ENCODE measurements at places on chromosomes 3 and 15.
A peak's percentile ranks its signal among the peaks of the same experiment; 100 is the strongest.

DNA sequence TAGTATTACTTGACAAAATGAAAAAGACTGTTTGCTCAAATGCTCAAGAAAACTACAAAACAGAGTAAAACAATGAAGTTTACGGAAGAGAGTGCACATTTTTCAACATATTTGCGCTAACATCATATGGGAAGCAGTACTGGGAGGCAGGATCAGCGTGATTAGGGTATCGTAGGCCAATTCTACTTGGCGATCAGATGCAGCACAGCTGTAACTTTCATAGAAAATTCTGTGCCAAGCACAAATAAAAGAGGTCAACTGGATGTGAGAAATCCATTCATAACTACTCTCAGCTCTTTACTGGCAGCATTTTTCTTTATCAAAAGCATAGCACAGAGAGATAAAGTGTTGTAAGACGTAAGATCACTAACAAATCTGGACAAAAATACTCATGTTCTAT is 1196.3 kb upstream of the GBE1 start:
- no peak for DNase-seq

GRCh38 chr3:27666708-27667107 is 55.4 kb downstream of the EOMES start:
- DNase-seq: peak; percentile 73

GRCh38 chr3:157786211-157786610 is 283.0 kb upstream of the VEPH1 start:
- DNase-seq: no peak

GRCh38 chr3:98188545-98188944 is 22.0 kb downstream of the OR5H15 start:
- DNase-seq: no peak

GRCh38 chr3:123789160-123789559 is 95.0 kb downstream of the MYLK start:
- no peak for DNase-seq

DNA sequence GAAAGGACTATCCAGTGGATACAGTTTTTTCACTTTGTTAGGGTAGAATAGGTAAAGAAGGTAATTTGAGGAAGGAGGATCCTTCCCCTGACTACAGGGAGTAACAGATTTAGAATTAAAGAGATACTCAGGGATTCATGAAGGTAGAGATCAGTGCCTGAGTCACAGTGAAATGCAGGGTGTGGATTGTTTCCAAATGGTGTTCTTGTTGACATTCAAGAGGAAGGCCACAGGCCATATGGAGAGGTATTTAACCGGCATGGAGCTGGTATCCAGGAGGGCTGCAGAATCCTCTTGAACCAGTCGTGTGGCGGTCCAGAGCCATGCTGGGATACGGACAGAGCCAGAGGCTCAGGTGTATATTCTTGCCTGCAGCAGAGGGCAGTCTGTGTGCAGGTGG is 28.2 kb downstream of the GYG1 start:
- DNase-seq: no peak

DNA sequence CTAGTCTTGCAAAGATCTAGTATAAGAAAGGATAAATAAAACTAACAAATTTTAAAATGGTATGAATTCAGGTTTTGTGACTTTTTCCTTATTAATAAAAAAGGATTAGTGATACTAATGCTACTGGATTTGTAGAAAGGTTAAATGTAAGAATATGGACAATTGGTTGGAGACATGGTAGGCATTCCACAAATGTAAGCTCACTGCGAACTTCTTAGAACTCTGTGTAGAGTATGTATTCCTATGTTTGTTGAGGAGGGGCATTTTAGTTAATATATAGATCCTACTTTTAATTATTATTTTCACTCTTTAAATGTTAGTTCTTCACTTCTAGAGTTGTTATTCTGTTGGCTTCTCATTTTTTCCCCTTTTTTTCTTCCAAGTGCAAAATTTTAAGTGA is 414.3 kb downstream of the RBMS3 start:
- DNase-seq: no peak

- DNase-seq: no peak
Observed at GRCh38 chr3:127377801-127378655, 90.2 kb upstream of the PRR20G start.

GRCh38 chr3:43894176-43895049 is 203.7 kb downstream of the ABHD5 start:
- DNase-seq: no peak

DNA sequence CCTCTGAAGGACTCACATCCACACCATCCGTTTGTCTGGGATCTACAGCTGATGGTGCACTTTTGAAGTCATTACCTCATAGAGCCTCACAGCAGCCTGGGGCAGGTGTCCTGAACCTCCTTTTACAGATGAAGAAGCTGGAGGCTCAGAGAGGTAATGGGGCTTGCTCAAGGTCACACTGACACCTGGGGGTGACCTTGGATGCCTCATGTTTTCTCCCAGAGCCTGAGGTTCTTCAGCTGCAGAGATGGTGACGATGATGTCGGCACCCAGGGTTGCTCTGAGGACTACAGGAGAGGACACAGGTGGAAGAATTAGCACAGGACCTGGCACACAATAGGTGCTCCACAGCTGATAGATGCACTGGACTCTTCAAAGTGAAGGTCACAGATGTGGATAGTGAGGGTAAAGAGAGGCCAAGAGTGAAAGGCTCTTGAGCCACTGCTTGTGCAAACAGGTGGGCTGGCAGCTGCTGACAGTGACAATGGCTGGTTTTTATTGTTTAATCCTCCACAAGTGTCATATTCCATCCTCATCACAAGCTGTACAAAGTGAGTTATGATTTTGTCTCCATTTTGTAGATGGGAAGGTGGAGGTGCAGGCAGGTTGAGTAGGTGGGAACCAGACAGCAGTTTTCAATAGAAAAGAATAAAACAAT is 17.4 kb upstream of the ATP2B2 start:
- peak; percentile 4 for DNase-seq

- DNase-seq: no peak
Observed at GRCh38 chr15:94670438-94671034, 439.2 kb downstream of the MCTP2 start.

GRCh38 chr3:141305436-141305835 is 62.9 kb upstream of the ZBTB38 start:
- no peak for DNase-seq

DNA sequence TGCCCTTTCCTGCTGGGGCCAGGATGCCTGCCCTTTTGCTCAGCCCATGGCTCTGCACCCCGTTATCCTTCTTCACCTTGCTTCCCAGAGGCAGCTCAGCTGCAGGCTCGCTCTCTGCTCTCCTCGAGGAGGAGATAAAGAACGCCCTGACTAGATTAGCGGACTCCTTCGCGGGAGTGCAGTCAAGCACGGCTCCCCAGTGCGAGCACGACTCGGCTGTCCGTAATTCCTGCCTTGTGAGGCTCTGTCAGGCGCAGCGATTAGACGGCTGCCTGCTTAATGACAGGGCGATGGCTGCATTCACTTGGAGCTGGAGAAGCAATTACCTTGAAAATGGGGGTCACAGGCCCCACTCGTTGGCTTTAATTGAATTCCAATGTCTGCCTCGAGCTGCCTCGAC is 25.9 kb downstream of the TLE3 start:
- DNase-seq: no peak

DNA sequence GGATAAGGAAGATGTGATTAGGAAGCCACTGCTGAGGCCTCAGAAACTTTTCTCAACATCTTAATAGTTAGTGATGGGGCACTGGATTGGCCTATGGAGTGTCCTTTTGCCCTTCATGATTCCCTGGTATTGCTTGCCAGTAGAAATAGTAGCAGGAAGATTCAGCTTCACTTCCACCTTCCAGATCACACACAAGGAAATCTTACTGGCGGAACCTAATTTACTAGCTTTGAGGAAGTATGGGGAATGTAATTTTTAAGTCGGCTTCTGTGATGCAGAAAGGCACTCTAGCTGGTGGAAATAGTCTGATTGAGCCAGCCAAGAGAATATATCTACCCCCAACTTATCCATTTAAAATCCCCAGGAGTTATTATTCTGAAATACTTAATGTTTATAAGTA is 46.5 kb downstream of the LPP start:
- no peak for DNase-seq

DNA sequence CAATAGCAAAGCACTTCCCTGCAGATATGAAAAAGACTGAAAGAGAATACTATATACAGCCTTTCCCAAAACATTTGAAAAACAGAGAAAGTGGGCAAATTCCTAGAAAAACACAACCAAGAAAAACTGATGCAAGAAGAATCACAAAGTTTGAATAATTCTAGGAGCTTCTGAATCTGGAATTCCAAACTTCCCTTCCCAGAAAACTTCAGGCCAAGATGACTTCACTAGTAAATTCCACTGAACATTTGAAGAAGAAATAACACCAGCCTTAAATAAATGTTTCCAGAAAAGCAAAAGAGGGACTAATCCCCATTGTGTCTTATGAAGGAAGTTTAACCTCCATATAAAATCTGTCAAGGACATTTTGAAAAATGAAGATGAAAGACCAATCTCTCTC is 15.8 kb upstream of the NSMCE3 start:
- no peak for DNase-seq

GRCh38 chr3:122671553-122671952 is 9.1 kb upstream of the PARP14 start:
- DNase-seq: no peak

- no peak for DNase-seq
Observed at GRCh38 chr15:90921887-90922286, 10.5 kb downstream of the HDDC3 start.

DNA sequence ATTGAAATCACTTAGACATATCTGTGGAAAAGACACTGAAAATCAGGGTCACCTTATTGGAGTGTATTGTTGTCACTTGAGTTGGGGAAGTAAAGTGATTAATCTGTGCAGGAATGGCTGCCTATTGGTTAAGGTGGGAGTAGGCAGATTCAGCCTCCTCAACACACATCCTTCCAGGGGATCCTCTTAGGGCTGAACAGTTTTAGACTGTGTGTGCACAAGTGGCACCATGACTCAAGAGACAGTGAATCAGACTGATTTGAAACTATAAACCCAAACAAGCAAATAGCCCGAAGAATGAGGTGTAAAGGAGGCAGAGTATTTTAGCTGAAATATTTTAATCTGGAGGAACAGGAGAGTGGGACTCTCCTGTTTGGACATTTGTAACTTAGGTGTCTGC is 4.9 kb downstream of the ABHD17C start:
- no peak for DNase-seq

GRCh38 chr3:46670891-46671427 is 22.5 kb downstream of the ALS2CL start:
- DNase-seq: peak; percentile 3

GRCh38 chr15:66746231-66746605 is 44.2 kb downstream of the SMAD6 start:
- DNase-seq: no peak

- DNase-seq: no peak
Observed at GRCh38 chr3:8488877-8489276, 12.7 kb upstream of the LMCD1 start.

- no peak for DNase-seq
Observed at GRCh38 chr15:58707397-58707796, 42.1 kb downstream of the ADAM10 start.

DNA sequence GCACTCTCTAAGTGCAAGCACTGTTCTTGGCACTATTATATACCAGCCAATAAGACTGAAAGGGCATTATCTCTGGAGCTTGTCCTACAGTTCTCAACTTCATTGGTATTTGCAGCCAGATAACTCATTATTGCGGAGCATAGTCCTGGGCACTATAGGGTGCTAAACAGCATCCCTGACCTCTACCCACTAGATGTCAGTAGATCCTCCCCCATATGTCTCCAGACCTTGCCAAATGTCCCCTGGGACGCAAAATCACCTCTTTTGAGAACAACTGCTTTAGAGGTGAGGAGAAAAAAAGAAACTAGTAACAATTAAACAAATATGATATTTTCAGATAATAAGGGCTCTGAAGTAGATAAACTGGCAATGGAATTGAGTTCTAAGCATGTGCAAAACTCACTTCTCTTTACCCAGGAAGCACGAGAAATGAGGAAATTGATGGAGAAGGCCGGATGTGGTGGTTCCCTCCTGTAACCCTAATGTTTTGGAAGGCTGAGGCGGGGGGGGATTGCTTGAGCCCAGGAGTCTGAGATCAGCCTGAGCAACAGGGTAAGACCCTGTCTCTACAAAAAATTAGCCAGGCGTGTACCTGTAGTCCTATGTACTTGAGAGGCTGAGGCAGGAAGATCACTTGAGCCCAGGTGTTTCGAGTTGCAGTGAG is 61.4 kb downstream of the FRMD4B start:
- DNase-seq: no peak

- DNase-seq: no peak
Observed at GRCh38 chr3:52188556-52188955, 9.4 kb upstream of the ALAS1 start.

DNA sequence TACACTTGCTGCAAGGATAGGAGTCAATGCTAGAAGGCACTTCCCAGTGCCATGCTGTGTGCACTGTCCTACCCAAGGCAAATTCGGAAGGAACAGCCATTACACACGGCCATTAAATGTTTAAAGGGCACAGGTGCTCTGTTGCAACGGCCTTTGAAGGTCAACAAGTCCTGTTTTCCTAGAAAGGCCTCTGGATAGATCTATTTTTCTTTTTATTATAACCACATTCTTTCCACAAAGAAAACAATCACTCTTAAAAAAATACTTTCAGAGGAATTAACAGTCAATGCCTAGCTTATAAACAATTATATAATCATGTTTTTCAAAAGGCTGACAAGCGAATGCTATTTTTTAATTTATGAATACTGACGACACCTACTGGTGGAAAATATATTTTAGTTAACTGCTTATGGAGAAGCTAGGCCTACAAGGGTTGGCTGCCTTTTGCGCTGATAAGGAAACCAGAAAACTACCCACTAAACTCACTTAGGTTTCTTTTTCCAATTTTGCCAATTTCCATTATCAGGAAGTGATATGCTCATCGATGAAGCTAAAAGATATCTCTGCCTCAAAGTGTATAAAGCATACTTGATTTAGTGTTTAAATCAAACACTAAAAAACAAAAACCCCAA is 2.4 kb downstream of the ARHGEF3 start:
- no peak for DNase-seq

GRCh38 chr3:168341956-168342936 is 246.5 kb upstream of the GOLIM4 start:
- DNase-seq: no peak

DNA sequence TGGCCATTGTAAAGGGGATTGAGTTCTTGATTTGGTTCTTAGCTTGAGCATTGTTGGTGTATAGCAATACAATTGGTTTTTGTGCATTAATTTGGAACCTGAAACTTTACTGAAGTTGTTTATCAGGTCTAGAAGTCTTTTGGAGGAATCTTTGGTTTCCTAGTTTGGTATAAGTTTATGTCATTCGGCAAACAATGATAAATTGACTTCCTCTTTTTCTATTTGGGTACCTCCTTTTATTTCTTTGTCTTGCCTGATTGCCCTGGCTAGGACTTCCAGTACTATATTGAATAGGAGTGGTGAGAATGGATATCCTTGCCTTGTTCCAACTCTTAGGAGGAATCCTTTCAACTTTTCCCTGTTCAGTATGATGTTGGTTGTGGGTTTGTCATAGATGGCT is 32.1 kb downstream of the SPESP1 start:
- DNase-seq: no peak

- no peak for DNase-seq
Observed at GRCh38 chr3:194284351-194284750, 66.8 kb downstream of the CPN2 start.

GRCh38 chr15:42621996-42622925 is 46.9 kb downstream of the STARD9 start:
- no peak for DNase-seq

Data from head of caudate nucleus (tissue), 42 donors.